GDM1 (cell line): ENCODE measurements at places on chromosomes 1 and 21.

- DNase-seq: no peak
These were observed 994.6 kb upstream of the PRMT6 start for GRCh38 chr1:106061586-106062495.

- DNase-seq: no peak
These were observed 43.1 kb downstream of the PCNX2 start for GRCh38 chr1:233252441-233252840.

- no peak for DNase-seq
These were observed 29.0 kb downstream of the VWA5B1 start for GRCh38 chr1:20319456-20320220.

DNA sequence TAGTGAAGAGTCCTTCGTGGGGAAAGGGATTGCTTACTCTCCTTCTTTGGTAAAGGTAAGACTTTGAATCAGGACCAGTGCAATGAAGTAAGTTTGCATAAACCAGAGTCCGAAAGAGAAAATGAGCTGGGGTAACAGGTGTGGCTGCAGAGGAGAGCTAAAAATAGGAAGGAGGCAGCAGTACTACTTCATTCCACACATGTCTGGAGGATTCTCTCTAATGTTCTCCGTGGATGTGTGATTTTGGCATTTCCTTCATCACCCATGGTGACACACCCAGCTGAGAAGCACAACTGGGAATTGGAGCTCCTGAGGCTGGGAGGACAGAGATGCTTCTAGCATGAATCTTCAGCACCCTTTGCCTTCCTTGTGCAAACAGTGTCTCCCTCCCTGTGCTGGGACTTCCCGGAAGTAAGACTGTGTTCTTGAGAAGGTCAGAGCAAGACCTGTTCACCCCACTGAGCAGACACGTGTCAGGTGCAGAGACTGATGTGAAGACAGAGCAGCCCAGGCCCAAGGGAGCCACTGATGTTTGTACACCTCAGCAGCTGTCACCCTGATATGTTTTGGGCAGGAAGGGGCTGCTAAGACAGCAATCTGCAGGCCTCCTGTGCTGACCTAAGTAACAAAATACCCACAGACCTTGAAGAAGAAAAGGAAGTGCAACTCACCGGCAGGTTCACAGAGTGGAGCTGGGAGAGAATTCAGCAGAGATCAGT, 13.3 kb downstream of the FCRL1 start:
- DNase-seq: no peak

DNA sequence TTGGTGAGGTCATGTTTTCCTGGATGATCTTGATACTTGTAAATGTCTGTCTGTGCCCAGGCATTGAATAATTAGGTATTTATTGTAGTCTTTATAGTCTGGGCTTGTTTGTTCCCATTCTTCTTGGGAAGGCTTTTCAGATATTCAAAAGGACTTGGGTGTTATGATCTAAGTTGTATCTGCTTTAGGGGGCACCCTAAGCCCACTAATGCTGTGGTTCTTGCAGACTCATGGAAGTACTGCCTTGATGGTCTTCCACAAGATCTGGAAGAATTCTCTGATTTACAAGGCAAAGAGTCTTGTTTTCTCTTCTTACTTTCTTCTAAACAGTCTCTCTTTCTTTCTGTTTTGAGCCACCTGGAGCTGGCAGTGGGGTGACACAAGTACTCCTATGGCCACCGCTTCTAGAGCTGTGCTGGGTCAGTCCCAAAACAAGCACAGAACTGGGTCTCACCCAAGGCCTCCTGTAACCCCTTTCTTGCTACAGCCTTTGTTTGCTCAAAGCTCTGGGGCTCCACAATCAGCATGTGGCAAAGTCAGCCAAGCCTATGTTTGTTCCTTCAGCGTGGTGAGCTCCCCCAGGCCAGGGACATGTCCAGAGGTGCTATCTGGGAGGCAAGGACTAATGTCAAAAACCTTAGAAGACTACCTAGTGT, 12.6 kb downstream of the VN1R5 start:
- DNase-seq: no peak

GRCh38 chr1:100036718-100037655, 67.2 kb downstream of the SLC35A3 start:
- no peak for DNase-seq

- no peak for DNase-seq
These were observed 46.2 kb downstream of the SH3GLB1 start for GRCh38 chr1:86750530-86750929.

- DNase-seq: no peak
These were observed 98.2 kb downstream of the EPHB2 start for GRCh38 chr1:22808676-22809483.

- DNase-seq: no peak
These were observed 26.2 kb downstream of the ZYG11B start for GRCh38 chr1:52752484-52752826.

DNA sequence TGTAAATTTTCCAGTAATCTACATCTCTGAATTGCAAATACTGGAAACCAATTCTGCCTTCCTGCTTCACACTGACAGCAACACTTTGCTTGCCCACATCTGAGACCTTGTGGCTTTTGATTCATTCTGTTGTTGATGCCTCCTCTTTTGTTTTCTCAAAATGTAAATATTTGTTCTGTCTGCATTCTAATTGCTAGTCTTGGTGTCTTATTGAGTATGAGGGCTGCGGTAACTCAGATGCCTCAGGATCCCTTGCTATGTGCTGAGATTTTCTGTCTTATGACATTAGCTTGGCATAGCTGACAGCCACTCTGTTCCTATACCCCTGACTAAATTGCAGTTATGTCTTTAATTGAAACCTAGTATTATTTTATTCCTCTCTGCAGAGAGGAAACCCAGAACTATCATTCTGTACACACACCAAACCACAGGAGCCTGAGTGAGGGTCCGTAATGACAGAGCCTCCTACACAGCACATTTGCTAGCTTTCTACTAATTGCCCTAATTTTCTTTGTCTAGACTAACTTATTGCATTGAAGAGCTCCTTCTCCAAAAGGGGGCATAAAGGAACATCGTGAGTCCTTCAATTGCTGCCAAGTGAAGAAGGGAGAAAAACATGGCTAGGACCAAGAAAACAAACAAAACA, 72.1 kb downstream of the GREM2 start:
- no peak for DNase-seq

- DNase-seq: no peak
These were observed 94.2 kb downstream of the CACNA1E start for GRCh38 chr1:181577475-181577874.

GRCh38 chr1:5883129-5884048, 108.8 kb downstream of the NPHP4 start:
- no peak for DNase-seq

- DNase-seq: no peak
These were observed 55.3 kb downstream of the ETS2 start for GRCh38 chr21:38861056-38861455.

DNA sequence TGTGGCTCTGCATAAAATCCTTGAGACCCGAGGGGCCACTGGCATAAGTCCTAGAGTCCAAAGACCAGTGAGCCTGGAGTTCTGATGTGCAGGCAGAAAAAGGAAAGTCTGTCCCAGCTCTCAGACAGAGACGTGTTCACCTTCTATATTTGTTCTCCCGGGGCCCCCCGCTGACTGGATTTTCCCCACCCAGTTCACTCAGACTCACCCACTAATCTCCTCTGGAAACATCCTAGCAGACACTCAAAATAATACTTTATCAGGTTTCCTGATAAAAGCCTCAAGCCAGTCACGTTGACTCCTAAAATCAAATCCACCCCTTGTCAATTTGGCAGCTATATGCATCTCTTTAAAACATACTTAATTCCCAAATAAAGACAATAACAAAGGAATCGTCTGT, 1084.2 kb upstream of the NCAM2 start:
- no peak for DNase-seq

DNA sequence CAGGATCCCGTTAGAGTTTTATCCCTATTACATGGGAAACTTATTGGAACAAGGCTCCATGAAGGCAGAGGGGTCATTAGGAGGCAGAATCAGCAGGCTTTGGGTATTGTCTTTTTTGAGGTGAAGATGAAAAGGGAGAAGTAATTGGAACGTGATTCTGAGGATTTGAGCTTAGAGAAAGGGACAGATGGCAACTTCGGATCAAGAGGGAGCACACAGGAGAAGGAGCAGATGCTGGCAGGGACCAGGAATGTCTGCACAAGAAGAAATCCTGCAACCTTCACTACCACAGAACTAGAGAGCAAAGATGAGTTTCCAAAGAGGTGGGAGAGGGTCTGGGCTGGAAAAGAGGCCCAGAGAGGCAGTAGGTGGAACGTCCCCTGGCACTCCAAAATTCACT, 202.8 kb downstream of the RRAGC start:
- no peak for DNase-seq

- DNase-seq: no peak
These were observed 31.9 kb downstream of the ZMYM1 start for GRCh38 chr1:35111106-35111505.

DNA sequence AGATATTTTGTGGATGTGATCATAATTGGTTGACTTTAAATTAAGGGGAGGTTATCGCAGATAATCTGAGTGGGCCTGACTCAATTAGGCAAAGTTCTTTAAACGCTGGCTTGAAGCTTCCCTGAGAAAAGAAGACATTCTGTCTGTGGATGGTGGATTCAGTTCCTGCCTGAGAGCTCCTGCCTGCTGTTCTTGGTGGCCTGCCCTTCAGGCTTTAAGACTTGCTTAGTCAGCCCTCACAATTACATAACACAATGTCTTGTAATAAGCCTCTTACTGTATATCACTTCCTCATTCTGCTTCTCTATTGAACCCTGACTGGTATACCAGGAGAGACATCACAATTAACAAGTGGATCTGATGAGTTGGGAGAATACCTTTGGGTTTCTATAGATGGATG, 50.2 kb downstream of the KCNJ6 start:
- peak; percentile 19 for DNase-seq

- DNase-seq: no peak
These were observed 103.1 kb upstream of the KAZN start for GRCh38 chr1:14495381-14495780.

DNA sequence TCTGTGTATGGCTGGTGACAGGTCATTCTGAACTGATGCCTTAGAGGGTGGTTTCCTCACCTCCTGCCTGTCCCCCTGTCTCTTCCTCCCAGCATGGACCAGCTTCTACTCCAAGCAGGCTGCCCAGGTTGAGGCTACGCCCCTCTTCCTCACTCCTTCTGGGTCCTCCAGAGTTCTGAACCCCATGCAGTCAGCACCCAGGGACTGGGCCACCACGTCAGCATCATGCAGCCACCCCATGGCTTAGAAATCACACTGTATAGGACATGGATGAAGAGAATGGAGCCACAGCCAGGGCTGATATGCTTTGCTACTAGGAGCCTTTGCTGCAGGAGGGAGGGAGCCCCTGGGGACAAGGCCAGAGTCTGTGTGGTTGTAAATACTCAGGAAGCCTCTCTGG, 8.3 kb downstream of the FOXO6 start:
- no peak for DNase-seq

DNA sequence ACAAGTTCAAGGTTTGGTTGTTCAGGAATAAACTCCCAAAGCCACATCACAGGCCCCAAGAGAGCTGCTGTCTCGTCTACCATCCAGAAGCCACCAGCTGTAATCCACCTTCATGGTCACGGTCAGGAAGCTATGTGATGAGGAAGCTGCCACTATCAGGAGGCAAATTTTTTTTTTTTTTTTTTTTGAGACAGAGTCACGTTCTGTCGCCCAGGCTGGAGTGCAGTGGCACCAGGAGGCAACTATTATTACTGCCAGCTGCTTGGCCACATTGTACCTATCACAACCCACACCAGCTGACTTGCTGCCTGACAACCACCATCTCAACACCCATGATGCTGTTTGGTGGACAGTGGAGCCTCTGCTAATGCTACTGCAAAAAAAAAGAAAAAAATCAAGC, 124.1 kb downstream of the OMA1 start:
- DNase-seq: no peak

DNA sequence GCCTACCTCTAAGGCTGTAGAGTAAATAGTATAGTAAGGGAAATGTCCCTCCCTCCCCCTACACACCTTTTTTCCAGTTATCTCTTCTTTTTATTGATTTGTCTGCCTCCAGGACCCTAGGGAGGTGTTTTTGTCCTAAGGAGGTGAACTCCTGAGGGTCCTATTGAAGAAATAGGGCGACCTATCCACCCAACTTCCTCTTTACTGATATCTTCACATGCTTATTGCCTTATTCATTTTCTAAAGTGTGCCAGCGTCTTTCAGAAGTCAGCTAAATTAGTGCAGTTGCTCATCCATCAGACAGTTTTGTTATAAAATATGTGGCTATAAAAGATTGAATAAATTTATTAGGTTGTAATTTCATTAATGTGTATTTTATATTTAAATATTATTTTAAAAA, 5.9 kb downstream of the BACH1 start:
- no peak for DNase-seq

DNA sequence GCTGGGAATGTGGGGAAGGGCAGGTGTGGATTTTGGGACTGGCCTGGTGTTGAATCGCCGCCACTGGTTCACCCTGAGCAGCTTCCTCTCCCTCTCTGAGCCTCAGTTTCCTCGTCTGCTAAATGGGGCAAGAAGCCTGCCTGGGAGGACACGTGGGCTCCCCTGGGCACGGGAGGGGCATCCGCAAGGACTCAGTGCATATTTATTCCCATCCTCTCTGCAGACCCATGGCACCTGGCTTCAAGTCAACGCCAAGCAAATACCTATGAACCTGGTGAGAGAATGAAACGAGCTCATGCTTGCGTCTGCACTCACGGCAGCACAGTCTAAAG, 234.4 kb downstream of the PTPRU start:
- no peak for DNase-seq

DNA sequence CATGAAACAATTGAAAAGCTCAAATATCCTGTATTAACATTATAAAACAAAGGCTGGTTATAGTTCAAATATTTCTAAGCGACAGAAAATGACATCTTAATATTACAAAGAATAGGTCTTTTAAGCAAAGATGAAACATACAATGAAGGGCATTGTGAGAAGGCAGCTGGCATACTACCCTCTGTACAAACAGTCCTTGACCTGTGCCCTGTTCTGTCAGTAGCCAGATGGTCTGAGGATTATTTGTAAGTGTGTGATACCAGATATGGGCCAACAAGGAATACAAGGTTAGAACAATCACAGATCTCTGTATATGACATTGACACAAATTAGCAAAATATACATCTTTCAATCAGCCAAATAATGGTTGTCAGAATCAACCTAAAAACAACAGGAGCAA, 1350.4 kb downstream of the AMY1C start:
- no peak for DNase-seq

- DNase-seq: no peak
These were observed 264.6 kb upstream of the RAB4A start for GRCh38 chr1:229006121-229006870.

- DNase-seq: peak; percentile 33
These were observed 791 bp upstream of the MAST2 start for GRCh38 chr1:45802343-45803298.

DNA sequence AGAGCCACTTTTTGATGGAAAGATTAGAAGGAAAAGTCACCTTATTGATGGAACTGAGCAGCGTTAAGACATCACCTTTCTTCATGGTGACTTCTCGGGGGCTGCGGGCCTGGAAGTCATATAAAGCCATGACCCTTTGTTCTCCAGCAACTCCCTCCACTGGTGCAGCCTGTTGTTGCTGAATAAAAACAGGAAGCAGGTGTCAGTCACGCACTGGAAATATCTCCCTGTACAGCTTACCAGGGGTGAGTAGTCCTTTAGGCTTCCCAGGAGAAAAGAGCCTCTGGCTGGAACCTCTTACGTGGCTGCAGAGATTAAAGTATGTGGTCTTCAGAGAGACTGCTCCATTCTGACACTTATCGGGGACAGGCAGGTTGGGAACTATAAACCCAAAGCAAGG, 31.9 kb downstream of the SPTA1 start:
- peak; percentile 54 for DNase-seq
